Motor neuron (in vitro differentiated cells): ENCODE measurements at places on chromosomes 1 and 21.

DNA sequence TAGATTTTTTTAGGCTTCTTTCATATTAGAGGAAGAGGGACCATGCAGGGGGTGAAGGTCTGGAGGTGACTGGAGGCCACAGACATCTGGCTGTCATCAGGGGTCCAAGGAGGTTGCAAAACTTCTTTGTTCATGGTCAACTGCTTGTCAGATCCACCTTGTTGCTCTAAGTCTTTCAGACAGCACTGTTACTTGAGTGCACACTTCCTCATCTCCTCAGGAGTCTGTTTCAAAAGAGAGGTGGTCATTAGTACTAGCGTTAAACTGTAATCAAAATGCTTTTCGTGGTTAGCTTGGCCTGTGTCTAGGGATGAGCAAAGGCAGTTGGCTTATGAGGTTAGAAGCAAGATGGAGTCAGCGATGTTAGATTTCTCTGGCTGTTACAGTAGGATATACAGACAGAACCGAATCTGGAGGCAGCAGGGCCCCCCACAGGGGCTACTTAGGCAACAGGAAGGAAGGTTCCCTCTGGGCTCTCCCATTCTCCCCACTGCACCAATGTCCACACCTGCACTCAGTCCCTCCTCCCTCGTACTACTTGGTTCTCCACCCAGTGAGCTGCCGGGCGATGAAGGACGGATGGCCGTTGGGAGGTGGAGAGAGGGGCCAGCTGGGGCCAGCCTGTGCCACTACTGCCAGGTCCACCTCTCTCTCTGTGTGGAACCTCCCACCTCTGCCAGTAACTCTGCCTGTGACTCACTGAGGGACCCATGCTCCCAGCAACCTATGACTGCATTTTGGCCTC is 57.2 kb downstream of the TOR1AIP2 start:
- ATAC-seq: no peak

- ATAC-seq: no peak
Measured at GRCh38 chr1:244076740-244077139, 25.7 kb downstream of the ZBTB18 start.

DNA sequence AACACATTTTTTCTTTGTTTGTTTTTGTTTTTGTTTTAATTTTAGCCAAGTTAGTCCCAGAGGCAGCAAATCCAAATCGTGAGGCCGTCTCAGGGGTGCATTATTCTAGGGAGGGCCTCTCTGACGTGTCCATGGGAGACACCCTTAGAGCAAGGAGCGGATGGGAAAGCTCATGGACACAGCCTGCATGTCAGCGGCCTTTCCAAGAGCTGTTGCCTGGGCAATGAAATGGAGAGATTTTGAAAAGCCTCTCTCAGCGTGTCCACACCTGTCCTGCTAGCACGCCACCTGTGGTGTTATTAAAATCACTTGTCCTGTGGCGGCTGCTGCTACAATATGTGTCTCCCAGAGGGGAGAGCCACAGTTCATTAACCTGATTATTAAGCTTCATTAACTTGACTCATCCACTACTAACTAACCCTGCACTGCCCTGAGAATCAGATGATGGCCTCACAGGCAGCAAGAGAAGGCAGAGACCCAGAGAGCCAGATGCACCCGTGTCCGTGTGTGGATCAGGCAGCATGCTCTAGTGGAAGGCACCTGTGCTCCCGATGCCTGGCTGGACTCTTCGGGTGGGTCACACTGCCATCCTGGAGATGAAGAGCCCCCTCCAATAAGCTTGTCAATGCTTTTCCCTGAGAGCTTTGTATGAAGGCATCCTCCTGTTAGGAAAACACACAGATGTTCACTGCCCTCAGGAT is 133.3 kb downstream of the PGBD5 start:
- ATAC-seq: no peak

DNA sequence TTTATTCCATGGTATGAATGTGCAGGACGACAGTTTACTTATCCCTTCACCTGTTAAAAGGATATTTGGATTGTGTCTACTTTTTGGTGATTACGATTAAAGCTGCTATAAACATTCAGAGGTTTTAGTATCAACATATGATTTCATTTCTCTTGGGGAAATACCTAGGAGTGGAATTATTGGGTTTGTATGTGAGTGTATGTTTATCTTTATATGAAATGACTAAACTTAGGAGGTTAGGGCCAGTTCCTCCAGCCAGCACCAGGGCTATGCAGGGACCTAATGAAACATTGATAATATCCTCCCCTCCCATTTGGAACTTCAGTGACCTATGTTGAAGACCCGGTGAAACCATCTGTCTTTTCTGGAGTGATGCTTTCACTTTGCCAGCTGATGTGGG is 13.8 kb downstream of the TMEM51 start:
- no peak for ATAC-seq

GRCh38 chr21:29418813-29419212 is 120.1 kb downstream of the BACH1 start:
- no peak for ATAC-seq
